ENCODE measurements at places on chromosomes 3 and 15.

DNA sequence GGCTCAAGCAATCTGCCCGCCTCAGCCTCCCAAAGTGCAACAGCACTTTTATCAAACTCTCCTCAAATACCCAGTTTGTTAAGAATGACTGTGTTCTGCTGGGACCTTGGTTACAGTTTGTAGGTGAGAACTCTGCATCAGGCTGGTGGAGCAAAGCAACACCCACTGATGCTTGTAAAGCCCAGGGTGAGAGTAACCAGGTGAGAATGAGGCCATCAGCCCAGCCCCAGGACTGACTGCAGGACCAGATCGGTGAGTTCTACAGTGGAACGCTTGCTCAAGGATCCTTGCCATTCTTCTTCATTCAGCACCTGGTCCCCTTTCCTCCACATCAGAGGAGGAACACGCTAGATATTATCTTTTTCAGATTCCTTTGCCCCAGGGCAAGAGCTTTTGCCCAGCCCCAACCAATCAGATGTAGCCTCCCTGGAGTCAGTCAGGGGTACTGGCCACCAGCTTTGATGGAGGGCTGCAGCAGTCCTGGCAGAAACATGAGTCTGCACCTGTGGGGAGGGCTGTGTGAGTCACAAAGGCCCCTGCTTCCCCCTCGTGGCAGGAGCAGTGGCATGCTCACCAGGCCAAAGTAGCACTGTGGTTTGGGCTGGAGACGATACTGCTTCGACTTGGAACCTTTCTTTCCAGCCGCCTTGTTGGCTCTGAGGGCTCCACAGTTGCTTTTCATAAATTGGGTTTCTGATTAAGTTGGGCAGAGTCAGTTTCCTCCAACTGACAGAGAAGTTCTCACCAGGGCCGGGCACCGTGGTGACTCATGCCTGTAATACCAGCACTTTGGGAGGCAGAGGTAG lies 3.5 kb upstream of the SHISA5 start:
- DNase-seq = no peak

GRCh38 chr15:22224241-22224671 lies 143.9 kb downstream of the OR4M2 start:
- no peak for DNase-seq

GRCh38 chr3:149604125-149604875 lies 53.5 kb downstream of the WWTR1 start:
- no peak for DNase-seq

- DNase-seq = no peak
These were observed 97.2 kb upstream of the LRRFIP2 start for GRCh38 chr3:37271611-37272010.

DNA sequence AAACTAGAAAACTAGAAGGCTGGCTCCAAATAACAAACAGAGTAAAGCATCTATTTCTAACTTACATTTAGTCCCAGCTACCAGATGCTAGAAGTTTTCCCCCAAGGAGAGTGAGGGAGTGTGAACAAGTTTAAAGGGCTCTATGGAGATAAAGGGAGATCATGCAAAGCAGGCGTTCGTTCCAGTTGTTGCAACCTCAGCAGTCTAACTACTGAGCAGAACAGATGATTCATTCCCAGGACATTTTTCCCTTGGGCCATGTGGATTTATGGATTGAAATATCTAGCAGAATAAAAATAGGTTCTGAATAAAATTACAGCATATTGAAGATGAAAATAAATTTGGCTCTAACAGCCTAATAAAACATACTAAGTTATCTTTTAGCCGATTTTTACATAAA lies 154.8 kb upstream of the TTC14 start:
- no peak for DNase-seq

DNA sequence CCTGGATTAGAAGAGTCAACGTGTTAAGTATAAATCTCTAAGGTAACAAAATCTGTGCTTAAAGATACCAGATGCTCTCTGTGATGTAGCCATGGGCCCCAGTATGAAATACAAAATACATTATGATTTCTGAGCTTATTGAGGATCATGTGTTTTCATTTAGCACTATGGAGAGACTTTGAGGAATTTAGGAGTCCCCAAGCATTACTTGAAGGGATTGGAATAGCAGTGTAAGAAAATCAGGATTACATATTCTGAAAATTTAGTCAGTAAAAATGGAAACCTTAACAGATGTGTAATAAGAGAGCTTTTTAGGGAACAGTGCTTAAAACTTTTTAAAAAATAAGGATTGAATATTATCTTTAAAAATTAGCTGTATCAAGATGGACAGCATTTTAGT lies 35.5 kb downstream of the ECT2 start:
- DNase-seq = no peak

- no peak for DNase-seq
These were observed 143.6 kb upstream of the SLC6A11 start for GRCh38 chr3:10672422-10672821.

DNA sequence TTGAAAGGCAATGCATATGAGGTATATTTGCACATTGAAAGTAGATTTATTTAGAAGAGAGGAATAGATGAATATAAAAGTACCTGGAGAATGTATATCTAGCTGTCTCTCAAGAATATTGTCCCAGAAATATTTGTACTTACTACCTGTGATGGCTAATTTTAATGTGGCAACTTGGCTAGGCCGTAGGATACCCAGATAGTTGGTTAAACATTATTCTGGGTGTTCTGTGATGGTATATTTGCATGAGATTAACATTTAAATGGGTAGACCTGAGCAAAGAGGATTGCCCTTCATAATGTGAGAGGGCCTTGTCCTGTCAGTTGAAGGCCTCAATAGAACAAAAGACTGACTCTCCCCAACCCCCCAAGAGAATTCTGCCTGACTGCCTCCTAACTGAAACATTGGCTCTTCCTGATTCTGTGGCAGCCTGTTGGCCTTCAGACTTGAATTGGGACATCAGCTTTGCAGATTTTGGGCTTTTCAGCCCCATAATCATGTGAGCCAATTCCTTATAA lies 69.4 kb upstream of the FILIP1L start:
- DNase-seq = no peak

DNA sequence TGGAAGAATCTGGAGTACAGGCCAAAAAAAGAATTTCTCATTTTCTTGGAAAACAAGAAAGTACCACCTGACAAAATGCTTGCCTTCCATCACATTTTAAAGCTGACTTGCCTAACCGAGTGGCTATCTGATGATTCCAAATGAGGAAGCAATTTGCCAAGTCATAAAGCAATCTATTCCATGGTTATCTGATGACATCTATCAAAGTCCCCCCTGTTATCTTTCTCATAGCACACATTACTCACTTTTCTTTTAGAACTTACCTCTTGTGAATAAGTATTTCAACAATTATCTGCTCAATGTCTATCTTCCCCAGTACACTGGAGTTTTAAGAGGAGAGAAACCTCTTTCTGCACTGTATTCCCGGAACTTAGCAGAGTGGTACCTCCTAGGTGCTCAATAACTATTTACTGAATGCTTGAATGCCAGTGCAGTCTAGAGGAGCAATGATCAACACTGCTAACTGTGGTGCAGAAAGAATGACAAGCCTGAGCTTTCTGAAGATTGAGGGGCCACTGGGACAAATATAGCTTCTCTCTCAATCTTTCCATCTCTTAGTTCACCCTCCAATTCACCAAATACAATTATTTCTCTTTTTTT lies 186.3 kb upstream of the ATP11B start:
- DNase-seq = no peak

DNA sequence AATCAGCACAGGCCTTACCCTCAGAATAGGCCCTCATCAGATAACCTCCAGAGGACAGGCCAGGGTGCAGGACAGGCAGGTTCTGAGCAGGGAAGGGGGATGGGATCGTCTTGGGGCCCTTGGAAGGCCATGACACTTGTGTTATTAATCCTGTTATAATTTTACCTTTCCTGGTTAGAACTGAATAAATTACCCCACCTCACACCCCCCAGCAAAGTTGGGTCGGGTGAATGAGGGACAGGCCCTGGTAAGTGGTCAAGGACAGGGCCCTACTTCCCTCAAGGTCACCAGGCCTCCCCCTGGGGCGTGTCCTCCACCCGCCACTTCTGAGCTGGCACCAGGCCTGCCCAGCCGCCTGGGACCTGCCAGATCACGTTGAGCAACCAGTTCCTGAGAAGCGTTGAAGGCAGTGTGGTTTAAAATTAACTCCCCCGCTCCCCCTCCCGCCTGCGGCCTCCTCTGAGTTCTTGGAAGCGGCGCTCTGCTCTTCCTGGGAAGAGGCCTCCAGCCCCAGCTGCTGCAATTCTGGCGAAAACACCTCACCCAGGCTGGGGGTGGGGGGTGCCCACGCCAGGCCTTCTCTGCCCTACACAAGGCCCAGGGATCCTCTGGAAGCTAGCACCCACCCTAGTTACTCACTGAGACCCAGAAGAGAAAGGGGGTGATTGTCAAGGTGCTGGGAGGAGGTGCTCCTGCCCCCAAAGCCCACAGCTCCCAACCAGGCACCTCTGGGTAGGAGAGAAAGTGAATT lies 10.6 kb downstream of the CISH start:
- DNase-seq = peak; percentile 84

Data from NCI-H2029 (cell line).